ENCODE measurements at places on chromosomes 2 and 18.

- no peak for DNase-seq
Measured at GRCh38 chr2:236055471-236055870, 112.7 kb downstream of the GBX2 start.

DNA sequence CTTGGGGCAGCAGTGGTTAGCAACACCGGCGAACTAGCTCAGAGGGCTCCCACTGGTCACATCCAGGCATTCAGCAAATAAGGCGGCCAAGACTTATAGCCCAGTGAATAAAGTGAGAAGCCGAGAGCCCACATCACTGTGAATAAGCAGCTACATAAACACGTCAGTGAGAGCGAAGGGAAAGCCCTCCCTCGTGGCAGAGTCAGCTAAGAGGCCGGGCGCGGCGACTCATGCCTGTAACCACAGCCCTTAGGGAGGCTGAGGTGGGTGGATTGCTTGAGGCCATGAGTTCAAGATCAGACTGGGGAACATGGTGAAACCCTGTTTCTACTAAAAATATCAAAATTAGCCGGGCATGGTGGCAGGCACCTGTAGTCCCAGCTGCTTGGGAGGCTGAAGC, 5.2 kb downstream of the D2HGDH start:
- peak; percentile 77 for DNase-seq

GRCh38 chr2:7881063-7881462, 800.8 kb upstream of the ID2 start:
- no peak for DNase-seq

GRCh38 chr2:49021271-49021670, 133.0 kb downstream of the FSHR start:
- no peak for DNase-seq

DNA sequence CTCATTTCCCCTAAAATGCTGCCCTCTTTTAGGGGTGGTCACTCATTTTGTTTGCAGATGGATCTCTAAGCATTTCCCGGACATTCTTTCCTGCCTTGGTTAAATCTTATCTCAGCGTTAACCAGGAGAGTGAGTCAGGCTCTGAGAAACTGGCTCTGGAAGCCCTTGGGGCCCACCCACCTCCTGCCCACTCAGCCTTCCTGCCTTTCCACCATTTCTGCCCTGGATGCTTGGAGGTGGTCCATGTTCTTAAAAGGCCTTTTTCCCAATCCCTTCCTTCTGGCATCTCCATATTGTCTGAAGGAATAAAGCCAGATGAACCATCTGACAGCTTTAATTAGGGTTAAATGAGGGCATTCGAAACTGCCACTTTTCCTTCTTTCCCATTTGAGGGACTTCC, 9.5 kb downstream of the HK2 start:
- peak; percentile 84 for DNase-seq

DNA sequence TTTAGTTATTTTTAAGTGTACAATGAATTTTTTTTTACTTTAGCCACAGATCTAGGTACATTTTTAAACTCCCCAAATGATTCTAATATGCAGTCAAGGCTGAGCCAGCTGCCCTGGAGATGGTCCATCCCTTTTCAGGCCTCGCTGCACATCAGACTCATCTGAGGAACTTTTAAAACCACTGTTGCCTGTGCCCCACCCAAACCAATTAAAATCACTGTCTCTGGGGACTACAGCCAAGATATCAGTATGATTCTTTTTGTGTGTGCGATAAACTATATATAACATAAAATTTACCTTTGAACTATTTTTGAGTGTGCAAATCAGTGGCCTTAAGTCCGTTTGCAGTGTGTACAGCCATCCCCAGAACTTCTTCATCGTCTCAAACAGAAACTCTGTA, 9.1 kb upstream of the MALT1 start:
- no peak for DNase-seq

DNA sequence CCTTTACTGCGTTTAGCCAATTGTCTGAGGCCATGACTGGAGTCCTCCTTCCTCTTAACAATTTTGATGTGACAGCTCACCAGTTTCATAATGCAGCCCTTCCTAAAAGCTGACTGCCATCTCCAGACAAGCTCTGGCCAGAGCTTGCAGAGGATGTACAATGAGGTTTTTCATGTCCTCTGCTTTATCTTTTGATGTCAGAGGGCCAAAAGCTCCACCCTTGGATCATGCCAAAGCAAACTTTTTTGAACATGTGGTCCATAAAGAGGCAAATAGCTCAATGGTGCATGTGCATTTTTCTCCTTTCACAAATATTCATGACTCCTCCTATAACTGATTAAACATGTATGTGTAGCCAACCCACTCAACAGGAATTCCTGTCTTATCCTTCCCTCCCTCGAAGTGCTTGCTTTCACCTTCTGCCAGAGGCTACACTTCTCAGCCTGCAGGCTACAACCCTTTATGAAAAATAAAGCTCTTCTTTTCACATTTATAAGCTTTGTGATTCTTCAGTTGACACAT, 266.2 kb downstream of the FBXO15 start:
- DNase-seq: peak; percentile 10

DNA sequence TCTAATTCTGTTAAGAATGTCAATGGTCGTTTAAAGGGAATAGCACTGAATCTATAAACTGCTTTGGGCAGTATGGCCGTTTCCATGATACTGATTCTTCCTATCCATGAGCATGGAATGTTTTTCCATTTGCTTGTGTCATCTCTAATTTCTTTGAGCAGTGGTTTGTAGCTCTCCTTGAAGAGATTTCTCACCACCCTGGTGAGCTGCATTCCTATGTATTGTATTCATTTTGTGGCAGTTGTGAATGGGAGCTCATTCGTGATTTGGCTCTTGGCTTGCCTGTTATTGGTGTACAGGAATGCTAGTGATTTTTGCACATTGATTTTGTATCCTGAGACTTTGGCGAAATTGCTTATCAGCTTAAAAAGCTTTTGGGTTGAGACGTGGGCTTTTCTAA, 38.3 kb upstream of the WDR75 start:
- peak; percentile 70 for DNase-seq

DNA sequence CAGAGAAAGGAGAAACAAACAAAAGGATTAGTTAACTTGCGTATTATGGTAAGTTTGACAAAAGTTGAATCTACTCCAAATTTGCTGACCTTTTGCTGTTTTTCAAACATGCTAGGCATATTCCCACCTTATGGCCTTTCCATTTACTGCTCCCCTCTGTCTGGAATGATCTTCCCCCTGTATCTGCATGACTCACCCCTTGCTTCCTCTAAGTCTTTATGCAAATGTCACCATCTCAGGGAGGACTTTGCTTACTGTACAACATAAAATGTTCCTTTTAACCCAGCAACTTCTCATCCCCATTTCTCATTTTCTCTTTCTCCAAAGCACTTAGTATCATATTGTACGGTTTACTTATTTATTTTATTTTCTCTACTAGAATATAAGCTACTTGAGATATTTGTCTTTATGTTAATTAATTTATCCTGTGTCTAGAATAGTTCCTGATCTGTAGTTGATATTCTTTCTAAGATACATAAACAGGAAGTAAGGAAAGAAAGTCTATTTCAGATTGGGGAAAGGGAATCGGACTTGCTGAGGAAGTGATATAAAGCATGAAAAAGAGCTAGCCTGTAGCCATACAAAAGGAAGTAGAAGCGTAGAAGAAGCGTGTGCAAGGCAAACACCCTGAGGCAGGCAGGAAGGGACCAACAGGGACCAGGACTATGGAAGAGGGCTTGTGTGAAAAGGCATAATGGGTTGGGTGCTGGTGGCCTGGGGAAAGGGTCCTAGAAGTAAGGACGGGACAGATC, 144.9 kb upstream of the ERBB4 start:
- peak; percentile 28 for DNase-seq

GRCh38 chr2:138960191-138960590, 180.0 kb upstream of the NXPH2 start:
- DNase-seq: no peak

- no peak for DNase-seq
Measured at GRCh38 chr18:78191276-78191675, 788.3 kb upstream of the SALL3 start.

DNA sequence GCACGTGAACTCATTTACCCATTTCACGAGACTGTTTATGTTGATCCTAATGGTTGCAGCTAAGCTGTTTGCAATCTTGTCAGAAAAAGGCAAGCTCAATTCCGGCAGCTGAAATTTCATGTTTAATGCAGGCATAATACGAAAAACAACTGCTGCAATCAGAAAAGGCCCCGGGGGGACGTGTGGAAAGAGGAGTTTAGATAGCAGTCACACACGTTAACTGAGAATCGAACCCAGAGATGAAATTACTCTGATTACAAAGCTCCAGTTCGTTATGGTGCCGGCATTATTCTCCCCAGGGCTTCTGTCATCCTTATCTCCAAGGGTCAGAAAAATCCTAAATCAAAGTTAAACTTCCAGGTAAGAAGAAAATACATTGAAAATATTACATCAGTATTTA, 79.9 kb upstream of the MYT1L start:
- DNase-seq: no peak

GRCh38 chr2:26126074-26126473, 46.8 kb upstream of the GAREM2 start:
- DNase-seq: peak; percentile 28

Data from fibroblast of mammary gland (primary cell).